Neuronal stem cell (in vitro differentiated cells): ENCODE measurements at places on chromosomes 4 and X.

GRCh38 chrX:17984415-17984814, 123.3 kb upstream of the RAI2 start:
- no peak for DNase-seq

GRCh38 chr4:56222514-56222913, 164.8 kb downstream of the AASDH start:
- DNase-seq, result no peak

- no peak for DNase-seq
Measured at GRCh38 chr4:181193131-181193930, 1049.9 kb upstream of the TENM3 start.

DNA sequence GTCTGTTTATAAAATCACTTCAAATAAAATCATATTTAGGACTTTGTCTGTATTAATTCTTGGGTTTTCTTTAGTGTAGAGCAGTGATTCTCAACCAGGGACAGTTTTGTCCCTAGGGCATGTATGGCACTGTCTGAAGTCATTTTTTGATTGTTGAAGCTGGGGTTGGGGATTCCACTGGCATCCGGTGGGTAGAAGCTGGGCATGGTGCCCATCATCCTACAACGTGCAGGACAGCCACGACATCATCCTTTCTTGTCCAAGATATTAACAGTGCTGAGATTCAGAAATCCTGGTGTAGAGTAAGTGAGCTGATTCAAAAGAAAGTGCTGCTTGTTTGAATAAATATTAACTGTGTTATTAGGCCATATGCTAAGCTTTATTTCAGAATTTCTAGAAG, 28.6 kb downstream of the DCLK2 start:
- no peak for DNase-seq

- DNase-seq, result no peak
Measured at GRCh38 chr4:10622728-10623127, 61.8 kb downstream of the CLNK start.
